ENCODE measurements at places on chromosomes 2 and 18.

- DNase-seq = no peak
These were observed 297.1 kb downstream of the AFF3 start for GRCh38 chr2:99845296-99845695.

DNA sequence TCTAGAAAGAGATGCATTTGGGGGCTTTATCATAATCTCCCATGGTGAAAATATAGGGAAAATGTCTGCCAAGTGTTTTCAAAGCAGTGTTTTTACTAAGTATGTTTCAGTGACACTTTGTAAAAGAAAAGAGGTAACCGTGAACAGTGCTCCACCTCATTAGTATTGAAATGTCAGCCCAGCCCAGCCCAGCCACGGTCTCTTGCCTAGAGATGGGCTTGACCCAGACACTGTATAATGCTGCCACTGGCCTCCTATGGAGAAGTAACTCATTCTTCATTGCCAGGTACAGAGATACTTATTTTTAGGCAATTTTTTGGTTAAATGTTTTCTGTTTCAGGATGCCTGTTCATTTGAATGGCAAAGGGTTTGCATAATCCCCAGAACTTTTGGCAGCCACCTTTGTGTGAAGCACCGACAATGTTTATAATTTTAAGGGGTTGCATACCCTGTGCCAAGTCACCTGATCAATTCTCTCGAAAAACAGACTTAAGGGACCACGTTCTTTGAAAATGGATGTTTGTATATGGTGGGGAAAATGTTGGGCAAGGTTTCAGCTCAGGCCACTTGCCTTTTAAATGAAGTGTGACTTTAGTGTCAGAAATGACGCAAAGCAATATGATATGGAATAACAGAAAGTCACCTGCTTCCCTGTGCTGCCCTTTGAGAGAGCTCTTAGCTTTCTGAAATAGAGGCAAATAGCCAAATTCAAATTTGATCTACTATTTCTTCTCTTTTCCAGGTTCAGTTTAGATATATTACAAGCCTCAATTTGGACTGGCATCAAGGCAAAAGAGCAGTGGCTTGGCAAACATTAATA is 314.5 kb upstream of the RGPD4 start:
- no peak for DNase-seq

- no peak for DNase-seq
These were observed 37.0 kb upstream of the KYNU start for GRCh38 chr2:142840436-142840835.

DNA sequence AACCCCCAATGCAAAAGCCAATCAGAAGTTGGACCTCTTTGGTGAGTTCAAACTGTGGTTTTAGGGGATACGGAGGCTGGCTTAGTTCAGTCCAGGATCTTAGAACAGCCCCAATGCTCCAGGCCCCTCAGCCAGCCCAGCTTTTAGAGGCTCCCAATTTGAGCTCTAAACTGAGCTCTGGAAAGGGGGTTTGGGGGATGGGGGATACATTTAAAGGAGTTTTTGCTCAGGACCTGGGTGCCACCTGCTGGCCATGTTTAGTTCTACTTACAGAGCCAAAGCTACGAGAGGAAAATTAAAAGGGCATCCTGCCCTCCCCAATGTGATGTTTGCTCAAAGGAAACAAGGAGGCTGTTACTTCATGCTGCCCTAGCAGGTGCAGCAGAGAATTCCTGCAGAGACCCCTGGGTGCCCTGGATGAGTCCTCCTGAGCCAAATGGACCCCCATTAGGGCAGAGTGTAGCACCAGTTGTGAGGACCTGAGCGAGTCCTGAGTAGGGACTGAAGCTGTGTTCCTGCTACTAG is 15.9 kb upstream of the TMEM214 start:
- no peak for DNase-seq

- no peak for DNase-seq
These were observed 4.9 kb downstream of the RTP5 start for GRCh38 chr2:241874277-241874925.

- no peak for DNase-seq
These were observed 177.6 kb upstream of the HDAC4 start for GRCh38 chr2:239578381-239578780.

DNA sequence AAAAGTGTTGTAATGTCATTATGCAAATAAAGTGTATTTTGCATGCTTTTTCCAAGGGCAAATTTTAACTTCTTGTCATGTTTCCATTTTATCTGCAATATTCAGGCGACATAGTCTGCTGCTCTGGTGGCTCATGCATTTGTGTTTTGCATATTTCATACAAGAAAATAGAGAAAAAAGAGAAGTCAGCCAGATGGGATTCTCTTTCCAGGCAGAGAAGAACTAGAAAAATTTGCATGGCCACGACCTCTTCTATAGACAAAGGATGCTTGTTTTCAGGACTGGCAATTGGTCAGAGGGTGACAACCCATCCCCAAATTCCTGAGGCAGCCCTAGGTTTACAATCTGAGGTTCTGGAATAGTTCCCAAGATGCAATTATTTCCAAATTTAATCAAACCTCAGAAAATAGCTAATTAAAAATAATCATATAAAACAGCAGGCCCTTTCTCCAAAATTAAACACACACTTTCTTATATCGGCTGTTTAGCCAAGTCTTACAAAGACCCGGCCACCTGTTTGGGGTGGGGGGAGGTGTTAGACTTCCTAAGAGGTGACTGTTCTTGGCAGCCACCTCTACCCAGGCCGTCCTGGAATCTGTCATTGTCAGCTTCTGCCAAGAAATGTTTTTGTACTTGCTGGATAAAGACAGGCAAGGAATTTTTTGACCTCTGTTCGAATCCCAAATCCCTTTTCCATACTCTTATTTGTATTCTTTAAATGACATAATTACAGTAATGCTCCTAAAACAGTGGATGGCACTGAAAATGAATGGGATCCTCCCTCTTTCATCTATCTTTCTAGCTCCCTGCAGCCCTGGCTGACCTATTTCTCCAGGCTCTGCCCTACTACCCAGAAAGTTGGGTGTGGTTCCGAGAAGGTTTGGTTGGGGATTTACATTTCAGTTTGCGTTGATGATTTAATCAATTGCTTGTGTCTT is 20.8 kb upstream of the SOS1 start:
- DNase-seq = no peak

GRCh38 chr2:162073888-162074631 is at the start of gene DPP4:
Gene DPP4, minus strand, starts transcription at chr2:162074215. Its CDS starts 234 bp downstream, at chr2:162073981.
- no peak for DNase-seq

GRCh38 chr18:69380324-69380723 is 20.4 kb upstream of the DOK6 start:
- DNase-seq = no peak

DNA sequence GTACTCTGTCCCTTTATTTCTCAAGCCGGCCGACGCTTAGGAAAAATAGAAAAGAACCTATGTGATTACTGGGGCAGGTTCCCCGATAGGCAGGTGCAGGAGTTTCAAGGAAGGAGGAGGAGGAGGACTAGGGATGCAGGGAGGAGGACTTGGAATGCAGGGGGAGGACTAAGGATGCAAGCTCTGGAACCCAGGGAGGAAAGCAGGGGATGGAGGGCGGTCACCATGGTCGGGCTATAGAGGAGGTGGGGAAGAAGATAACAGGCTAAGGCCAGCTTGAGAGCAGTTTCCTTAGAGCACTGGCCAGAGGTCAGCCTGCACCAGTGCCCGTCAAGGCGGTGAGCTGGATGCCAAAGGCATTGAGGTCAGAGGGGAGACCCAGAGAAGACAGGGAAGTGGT is 18.7 kb upstream of the B3GNT7 start:
- DNase-seq = no peak

DNA sequence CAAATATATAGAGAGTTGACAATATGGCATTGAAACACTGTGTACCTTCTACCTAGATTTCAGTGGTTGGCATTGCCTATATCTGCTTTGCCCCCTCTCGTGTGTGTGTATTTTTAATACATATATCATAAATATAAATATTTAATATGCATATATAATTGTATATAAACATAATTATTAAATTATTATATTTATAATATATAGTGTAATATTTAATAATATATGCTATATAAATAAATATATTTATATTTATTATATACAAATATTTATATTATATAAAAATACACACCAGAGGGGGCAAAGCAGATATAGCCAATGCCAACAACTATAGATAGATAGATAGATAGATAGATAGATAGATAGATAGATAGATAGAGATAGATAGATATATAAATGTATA is 124.1 kb downstream of the KIAA1328 start:
- no peak for DNase-seq

DNA sequence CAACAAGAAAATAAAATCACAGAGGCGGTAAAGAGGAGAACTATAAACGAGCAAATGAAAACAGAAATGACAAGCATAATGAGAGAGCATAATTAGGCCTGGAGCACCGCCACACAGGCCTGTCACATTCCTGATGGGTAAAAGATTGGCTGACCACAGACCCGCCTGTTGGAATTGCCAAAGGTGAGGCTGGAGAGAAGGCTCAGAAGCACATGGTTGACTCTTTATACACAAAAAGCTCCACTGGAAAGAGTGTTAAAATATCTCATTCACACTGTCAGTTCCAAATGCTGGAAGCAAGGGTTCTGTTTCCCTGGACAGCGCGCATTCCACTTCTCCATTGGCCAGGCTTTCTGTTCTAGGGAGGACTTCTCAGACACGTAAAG is 5.9 kb upstream of the LGALSL start:
- DNase-seq = no peak

DNA sequence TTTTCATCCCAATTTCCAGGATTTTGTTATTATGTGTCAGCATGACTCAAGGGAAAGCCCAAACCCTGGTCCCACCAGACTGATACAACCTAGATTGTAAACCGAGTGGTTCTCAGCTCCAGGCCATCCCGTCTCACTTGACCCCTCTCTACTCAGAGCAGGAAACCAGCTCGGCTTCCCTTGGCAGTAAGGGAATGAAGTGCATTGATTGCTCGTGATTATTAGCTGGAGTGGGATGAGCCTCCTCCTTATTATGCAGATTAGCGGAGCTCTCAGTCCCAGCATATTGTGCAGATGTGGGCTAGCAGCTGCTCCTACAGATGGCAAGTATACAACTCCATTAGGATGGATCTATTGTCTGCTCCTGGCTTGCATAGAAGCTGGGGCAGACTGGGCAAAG is 167.6 kb downstream of the LNPK start:
- peak; percentile 96 for DNase-seq

DNA sequence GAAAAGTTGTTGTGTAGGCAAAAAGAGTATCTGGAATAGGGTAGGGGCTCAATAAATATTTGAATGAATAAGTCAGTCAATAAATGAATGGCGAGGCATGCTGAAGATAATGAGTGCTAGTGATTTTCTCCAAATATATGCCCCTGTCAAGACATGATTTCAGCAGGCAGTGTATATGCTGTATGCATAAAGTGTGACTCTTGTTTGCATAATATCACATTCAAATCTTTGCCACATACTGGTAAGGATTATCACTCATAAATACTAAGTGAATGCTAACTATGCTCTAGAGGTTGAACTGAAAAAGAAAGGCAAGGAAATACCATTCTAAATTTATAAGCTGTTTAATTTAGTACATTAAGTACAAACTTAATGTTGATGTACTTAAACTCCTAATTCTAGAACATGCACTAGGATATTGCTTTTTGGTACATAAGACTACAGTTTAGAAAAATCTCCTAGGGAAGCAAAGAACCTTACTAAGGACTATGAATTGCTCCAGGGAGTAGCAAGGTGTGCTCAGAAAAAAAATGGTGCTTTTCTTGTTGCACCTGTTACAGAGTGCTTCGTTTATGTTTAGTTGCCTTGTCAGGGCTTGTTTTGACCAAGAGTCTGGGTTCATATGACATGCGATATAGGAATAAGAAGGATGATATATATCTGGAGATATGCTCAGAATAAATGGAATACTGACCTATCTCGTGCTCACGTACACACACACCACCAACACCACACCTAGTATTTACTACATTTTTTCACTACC is 224.0 kb upstream of the TANK start:
- DNase-seq = no peak

DNA sequence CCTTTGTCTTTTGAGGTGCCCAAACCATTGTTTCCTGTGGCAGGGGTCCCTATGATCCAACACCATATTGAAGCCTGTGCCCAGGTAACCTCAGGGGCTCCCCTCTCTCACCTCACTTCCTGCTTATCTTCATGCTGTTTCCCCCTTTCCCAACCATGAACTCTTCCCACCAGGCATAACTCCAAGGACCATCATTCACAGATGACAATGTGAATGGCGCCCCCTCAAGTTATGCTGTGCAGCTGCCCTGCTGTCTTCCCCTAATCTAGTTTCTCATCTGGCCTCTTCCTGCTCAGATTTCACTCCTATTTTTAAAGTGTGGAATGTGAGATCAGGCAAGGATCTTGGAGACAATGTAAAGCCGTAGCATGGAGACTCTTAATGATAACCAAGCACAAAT is 1.4 kb downstream of the GMPPA start:
- no peak for DNase-seq

- no peak for DNase-seq
These were observed 65.5 kb downstream of the MTX2 start for GRCh38 chr2:176334729-176335128.

DNA sequence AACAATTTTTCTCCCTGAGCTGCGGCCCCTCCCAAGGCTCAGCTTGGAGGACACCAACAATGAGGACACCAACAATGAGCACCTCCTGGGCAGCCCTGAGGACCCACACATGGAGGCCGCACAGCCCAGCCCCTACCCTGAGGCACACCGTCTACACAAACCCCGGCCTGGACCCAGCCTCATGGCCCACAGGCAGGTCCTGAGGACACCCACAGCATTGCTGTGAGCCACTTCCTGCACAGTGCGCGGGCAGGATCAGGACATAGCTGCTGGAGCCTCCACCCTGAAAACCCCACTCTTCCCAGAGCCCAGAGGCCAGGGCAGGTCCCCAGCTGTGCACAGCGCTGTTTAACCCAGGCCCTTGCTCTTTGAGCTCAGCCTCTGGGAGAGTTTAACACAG is 194.3 kb downstream of the RTP5 start:
- DNase-seq = no peak

GRCh38 chr2:47513981-47514520 is 111.1 kb downstream of the MSH2 start:
- DNase-seq = no peak

DNA sequence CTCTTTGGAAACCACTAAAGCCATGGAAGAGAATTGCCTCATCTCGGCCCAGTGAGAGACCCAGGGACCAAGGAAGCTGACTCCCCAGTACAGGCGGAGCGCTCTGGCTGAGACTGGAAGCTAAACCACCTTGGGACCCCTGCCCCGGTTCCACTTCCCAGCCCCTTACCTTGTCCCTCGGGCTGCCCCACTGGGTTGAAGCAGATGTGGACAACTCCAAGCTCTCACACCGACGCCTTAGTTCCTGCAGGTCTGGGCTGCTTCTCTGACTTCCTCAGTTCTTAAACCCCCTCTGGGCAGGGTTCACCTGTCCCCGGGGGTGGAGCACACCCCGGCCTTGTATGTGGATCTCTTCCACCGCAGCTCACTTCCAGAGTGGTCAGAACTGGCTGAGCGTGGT is 266.2 kb downstream of the PHLPP1 start:
- DNase-seq = no peak

DNA sequence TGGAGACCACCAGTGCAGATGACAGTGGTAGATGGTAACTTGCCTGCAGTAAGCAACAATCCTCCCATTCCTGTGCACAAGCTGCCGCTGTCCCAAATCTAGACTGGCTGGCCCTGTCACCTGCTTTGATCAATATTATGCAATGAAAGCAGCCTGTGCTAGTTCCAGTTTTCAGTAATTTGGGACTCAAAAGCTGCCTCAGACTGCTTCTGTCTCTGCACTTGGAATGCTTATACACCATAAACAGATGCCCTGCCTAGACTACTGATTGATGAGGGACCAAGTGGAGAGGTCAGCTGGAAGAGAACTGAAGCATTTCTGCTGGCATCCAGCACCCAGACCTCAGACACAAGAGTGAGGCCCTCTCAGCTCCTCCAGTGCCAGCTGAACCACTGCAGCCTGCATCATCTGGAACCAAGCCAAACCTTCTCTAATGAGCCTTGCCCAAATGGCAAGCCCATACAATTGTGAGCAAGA is 24.9 kb downstream of the CCBE1 start:
- no peak for DNase-seq
